ENCODE measurements at places on chromosomes 3 and 15.

DNA sequence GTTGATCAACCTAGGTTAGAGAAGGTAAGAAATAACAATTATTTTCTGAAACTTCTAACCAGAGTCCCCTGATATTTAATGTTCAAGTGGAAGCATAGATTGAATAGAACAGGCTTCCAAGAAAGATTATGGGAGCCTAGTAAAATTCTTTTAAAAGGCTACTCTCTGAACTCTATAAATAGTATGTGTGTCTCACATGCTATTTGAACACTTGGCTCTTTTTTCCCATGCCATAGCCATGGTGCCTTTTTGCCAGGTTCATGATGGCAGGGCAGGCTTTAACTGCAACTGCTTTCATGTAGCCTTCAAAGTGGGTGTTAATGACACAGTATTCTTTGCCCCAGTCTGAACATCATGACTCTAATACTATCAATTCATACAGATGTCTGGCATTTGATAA, 22.9 kb upstream of the STRIT1 start:
- no peak for DNase-seq

DNA sequence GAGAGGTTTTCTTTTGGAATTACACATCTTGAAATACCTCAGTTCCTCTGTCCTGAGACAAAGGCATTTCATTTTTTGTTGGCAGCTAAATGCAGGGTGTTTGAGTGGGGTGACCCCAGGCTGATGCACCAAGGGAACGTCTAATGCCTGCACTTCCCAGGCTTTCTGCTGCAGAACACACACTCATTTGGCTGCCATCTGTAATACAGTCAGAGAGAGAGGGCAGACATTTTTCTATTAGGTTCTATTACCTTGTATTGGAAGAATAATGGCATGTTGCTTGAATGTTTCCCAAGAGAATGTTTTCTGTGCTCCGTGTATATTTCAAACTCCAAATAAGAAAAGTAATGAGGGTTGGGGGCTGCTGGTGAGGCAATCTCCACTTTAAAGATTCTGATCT, 87.1 kb downstream of the PTPRG start:
- no peak for DNase-seq

DNA sequence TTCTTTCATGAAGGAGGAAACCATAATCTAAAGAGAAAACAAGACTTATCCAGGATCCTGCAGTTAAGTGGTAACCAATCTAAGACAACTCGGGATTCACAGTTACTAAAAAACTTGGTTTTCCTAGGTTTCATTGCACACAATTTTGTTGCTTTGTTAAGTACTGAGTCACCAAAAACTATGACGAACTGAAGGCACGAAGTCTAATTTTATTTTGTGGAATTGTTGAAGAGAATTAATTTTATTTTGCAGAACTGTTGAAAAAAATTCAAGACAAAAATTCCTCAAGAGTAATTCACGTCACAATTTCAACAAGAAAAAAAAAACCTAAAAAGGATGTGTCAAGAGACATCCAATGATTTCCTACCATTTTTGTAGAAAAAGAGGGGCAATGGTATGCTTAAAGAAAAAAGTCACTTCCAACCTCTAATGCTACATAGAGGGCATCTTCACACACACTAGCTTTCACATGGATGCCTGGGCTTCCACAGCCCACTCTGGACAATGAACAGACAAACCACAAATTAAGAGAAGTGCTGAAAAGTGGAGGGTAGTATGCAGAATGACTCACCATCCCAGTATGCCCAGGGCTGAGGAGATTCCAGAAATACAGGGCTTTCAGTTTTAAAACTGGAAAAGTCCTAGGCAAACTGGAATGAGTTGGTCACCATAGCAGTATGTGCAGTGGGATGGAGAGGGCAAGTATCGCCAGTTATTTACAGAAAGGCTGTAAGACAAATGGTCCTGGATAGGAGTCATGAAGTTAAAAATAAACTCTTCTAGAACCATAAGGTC, 29.2 kb downstream of the PLOD2 start:
- DNase-seq: peak; percentile 79

DNA sequence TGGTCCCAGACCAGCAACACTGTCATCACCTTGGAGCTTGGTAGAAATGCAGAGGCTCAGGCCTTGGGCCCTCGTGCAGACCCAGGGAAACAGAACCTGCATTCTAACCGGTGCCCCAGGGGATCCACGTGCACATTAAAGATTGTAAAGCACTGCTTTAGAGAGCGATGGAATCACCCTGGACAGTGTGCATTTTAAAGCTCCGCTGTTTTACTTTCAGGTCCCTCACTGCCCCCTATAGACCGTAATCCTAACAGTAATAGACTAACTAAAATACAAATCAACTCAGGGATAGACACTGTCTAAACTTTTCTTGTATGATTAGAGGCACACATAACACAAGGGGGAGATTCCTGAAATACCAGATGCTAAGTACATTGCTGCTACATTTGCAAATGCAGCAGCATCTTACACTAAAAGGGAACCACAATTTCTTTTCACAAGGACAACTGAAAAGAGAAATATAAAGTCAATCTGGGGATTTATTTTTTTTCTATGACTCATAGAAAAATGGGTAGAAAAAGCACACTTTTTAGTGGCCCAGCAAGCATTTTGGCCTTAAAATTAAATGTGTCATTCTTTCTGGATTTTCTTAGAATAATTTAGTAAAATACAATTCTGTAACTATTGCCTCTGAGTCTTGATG, 10.5 kb upstream of the SH3GL3 start:
- DNase-seq: no peak

DNA sequence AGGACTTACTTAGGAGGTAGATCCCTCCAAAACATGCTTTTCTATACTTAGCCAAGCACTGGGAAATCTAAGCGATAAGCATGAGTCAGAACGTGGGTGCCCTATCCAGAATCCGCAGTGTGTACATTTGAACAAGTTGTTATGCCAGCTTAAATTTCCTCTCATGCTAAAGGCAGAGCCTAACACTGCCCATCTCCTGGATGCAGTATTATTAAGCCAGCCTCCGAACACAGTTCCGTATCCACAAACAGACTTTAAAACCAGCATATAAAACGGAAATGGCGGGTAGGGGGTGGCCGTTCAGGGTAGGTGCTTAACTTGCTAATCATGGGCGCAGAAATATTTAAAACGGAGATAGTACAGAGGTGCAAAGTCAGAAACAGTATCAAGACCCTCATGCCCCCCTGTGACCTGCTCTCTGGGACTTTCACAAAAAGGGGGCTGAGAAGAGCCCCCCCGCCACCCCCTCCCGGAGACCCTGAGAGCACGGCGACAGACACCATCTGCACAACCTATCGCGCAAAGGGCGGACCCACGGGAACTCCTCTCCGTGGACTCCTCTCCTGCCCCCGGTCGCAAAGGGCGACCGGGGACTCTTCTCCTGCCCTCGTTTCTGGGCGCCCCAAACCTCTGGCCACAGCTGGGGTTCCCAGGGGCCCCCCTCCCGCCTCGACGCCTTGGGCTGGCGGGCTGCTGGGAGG, 889 bp upstream of the LRRIQ4 start:
- DNase-seq: peak; percentile 60

DNA sequence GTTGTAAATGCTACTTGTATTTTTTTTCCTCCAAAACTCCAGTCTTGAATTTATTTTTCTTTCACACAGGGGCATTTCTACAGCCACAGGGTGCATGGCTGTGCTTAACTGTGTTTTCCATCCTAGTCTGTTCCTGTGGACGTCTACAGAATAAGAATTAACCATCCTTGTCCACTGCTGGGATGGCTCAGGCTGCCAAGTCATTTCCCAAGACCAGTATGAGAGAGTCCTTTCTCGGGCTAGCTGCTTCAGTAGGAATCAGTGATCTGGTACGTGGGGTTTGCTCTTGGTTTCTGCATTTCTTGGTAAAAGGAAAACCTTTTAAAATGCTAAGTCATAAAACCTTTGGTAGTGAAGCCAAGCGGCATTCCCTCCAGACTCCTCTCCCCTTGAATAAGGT, 29.8 kb downstream of the CHDH start:
- DNase-seq: no peak

GRCh38 chr3:24526640-24527212, 32.1 kb upstream of the THRB start:
- no peak for DNase-seq

GRCh38 chr3:194270627-194271459, 80.3 kb downstream of the CPN2 start:
- no peak for DNase-seq

GRCh38 chr3:185858502-185859225, 33.8 kb upstream of the IGF2BP2 start:
- DNase-seq: no peak

- DNase-seq: no peak
Observed at GRCh38 chr15:60130398-60130797, 126.3 kb downstream of the FOXB1 start.

Data from skeletal muscle cell (primary cell).